ENCODE measurements at places on chromosomes 1 and 21.
A peak's percentile ranks its signal among the peaks of the same experiment; 100 is the strongest.

GRCh38 chr1:147053269-147053668 is 115.1 kb downstream of the NBPF12 start:
- no peak for DNase-seq

DNA sequence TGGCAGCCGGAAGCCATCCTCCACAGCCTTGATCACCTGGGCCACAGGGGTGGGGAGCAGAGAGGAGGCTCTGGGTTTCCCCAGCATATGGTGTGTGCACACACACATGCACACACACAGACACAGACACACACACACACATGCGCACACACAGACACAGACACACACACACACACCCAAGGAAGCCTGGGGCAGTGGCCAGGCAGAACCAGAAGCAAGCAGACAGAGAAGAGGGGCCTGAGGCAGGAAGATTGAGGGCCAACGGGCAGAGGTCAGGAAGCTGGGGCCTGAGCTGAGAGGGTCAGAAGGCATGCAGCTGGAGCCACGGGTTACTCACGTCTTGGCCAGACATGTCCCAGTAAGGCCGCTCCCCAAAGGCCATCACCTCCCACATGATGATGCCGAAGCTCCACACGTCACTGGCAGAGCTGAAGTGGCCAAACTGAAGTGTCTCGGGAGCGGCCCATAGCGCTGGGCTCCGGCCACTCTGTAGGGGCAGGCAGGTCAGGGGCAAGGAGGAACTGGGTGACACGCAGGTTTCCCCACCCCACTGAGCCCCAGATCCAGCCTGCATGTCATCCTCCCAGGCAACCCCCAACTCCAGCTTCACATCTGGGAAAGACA is 27.4 kb downstream of the CDCA8 start:
- no peak for DNase-seq

DNA sequence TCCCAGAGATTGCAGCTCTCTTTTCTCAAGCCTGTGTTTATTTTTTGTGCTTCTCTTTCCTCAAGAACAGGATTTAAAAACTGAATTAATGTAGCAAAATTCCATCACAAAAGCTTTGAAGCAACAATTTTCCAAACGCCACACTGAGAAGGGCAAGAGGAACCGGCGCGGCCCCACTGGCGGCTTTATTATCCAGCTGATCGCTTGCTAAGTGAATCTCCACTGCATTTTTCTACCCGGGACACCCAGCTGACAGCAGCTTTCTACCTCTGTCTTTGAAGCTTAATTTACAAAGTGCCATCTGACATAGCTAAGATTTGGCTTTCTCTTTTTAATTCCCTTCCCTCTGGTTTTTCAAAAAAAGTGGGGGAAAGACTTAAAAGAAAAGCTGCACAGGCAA is 369.3 kb upstream of the C1orf174 start:
- DNase-seq = no peak

DNA sequence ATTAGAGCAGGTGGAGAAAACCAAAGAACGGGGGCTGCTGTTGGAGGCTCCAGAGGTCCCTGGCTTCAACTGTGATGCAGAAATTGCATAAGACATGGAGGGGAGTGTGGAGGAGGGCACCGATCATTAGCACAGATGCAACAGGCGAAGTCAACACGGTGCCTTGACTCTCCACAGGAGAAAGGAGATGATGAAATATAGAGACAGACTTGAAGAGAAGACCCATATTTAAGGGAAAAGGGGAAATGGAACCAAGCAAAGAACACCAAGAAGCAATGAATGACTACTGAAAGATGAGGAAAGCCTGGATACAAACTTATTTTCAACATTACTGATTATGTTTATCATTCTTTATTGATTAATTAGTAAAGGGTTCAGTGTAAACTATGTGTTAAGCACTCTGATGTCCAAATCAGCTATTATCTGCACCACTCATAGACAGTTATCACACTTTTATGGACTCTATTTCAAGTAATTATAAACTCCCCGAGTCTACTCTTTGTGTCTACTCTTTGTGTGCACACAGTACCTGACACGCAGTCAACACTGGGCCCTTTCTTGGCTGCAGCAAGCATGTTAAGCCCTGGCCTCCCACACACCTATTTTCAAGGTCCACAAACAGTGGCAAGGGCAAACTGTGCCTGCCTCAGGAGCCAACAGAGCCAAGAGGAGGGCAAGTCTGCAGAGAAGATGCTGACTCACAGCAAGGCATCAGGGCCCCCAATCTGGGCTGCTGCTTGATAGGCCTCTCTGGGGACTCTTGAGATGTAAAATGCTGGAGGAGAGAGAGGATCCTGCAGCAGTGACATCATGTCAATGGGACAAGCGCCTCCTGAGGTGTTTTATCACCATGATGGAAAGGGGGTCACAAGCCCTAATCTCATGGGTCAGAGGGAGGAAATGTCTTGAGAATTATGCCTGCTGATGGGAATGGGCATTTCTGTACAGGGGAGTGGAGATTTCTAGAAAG is 17.6 kb downstream of the PCNX2 start:
- no peak for DNase-seq

DNA sequence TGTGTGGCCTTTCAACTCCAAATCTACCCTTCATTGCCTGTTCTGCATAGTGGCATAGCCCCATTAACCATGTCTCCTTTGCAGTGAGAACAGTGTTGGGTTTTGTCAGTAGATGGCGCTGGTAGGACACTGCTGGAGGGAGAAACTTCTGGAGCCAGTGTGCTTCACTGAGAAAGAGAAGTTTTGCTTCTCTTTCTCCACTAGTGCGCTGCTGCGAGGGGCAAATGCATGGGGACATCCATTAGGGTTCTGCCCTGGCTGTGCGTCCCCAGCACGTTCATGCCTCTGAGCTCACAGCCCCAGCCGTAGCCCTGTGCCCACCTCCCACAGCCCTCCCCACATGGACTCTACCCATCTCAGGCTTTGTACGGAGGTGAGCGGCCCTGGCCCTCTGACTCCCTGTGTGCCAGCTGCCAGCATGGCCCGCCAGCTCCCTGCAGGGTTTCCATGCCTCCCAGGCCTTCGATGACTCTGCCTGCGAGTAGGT is 53.1 kb downstream of the RIMS3 start:
- peak; percentile 78 for DNase-seq

DNA sequence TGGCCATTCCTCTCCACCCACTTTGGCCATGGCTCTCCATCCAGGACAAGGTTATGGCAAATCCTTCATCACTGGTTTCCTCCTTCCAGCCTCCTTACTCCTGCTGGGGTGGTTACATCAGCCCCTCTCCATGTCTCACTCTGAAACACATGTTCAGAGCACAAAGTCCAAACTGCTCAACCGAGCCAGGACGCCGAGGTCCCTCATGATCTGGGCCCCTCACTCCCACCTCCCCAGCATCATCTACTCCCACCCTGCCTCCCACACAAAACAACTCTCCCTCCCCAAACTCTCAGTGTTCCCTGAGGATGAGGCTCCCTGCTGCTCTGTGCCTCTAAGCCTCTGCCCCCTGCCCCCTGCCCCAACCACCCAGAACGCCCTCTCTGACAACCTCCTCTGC is 33.3 kb upstream of the ZBTB40 start:
- no peak for DNase-seq

- no peak for DNase-seq
Measured at GRCh38 chr1:155513300-155513916, 49.2 kb downstream of the ASH1L start.

DNA sequence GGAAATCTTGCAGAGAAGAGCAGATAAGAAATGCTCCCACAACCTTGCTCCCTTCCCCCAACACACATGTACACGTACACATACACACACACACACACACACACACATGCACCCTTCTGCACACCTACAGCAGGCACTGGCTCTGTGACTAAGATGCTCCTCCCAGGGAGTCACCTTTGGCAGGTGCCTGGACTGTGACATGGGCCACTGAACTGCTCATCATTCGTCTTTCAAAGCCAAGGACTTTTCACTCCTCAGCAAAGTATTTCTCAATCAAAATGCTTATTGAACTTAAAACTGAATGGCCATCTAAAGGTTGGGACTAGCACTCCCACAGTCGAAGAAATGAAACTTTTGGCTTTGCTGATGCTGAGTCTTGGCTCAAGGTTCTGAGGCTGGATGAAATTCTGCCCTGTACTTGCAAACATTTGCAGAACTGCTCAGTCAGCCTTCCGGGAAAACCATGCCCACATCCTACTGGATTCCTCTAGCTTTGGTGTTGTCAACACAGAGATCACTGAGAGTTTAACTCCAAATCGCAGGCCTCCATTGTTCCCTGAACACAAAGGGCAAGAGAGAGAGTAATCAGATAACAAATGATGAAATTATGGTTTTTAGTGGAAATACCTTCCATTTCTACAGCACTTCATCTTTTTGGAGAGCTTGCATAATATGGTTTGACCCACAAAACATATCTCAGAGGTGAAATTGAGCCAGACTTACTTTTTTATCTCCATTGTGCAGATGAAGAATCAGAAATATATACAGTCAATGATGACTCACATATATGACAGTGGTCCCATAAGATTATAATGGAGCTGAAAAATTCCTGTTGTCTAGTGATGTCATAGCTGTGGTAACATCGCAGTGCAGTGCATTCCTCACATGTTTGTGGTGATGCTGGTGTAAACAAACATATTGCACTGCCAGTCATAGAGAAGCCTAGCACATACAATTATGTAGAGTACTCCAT is 72.4 kb upstream of the BCAR3 start:
- DNase-seq = no peak

- DNase-seq = no peak
Measured at GRCh38 chr1:7432102-7432899, 338.8 kb upstream of the VAMP3 start.

GRCh38 chr1:75579046-75579445 is 31.9 kb downstream of the SLC44A5 start:
- DNase-seq = no peak

GRCh38 chr1:234911787-234912186 is 216.8 kb downstream of the TOMM20 start:
- DNase-seq = peak; percentile 14

DNA sequence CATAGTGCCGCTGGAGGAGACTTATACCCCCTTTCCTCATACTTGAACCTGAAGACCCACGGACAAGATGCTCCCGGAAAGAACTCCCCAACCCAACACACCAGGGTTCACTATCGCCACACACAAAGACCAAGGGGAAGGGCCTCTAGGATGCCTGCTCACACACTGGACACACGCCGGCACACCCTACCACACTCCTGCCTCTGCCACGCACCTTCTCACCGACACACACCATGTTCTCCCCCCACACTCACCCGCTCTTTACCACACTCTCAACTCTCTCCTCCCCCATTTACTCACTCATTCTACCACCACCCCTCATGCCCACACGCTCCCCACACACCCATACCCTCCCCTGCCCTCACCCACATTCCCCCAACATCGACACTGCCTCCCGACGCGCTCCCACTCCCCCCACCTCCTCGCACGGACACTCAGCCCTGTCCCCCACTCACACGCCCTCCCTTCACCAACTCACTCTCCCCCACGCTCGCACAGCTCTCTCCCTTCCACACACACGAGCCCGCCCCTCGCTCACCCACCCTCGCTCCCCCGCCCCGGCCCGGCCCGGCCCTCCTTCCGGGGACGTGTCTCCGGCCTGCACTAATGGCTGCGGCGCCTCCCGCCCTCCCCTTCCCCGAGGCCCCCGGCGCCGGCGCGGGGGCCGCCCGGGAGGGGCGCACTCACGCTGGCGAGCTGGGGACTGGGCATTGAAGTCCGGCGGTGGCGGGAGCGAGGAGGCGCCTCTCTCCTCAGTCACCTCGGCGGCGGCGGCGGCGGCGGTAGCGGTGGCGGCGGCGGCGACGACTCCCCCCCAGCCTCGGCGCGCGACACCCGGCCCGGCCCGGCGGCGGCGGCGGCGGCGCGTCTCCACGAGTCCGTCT is 626 bp downstream of the PTP4A2 start:
- DNase-seq = peak; percentile 77

Measured in stimulated activated CD4-positive, alpha-beta T cell treated with anti-CD3 and anti-CD28 coated beads, Interleukin-4, amount 100 ng/mL, for 24 hours (primary cell).